ENCODE measurements at places on chromosomes 2 and 18.

DNA sequence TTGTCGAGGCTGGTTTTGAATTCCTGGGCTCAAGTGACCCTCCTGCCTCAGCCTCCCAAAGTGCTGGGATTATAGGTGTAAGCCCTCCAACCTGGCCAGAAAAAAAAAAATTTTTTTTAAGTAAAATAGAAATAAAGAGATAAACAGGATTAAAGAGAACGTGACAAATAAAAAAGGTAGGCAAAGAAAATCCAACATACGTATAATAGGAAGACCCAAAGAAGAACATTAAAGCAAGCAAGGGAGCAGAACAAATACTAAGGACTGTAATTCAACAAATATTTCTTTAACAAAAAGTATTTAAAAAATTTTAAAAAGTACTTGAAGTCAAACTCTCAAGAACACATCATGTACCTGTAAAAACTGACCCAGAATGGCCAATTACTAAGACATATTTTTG is 56.4 kb downstream of the PTPN2 start:
- no peak for DNase-seq

- no peak for DNase-seq
Measured at GRCh38 chr18:8741117-8741516, 35.8 kb downstream of the MTCL1 start.

DNA sequence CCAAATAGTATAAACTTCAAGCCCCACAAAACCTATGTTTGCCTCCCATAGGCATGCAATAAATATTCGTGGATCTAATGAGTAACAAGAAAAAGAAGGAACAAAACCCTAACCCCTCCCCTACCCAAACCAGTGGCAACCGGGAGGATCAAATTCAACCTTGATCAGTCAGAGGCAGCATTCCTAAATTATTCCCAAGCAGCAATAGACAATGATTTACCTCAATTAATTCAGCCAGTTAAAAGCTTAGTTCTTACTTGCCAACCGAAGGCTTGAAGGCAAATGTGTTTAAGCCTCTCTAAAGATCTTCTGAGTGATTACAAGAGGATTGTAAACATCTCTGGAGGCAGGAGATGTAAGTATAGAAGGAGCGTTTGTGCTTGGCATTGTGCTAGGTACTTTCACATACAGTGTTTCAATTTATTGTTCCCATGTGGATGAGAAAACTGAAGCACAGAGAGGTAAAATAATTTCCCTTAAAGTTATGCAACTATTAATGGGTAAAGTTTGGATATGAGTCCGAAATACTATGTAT is 197.7 kb downstream of the MTX2 start:
- no peak for DNase-seq

DNA sequence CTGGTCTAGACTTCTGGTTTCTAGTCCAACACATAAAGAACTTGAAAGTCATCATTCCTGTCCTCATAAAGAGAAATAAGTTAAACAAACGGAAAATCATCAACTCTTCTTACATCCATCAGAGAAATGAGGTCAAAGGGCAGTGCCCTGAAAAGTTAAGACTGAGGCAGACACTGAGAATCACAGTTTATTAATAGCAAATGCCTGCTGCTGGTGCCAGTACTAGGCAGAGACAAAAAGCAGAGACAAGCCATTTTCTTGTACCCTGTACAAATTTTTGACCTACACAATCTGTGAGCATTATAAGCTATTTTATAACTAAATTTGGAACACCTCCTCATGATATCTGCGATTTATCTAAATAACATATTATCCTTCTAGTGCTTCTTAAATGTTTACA is 36.8 kb downstream of the ATF2 start:
- DNase-seq, result no peak

- DNase-seq, result no peak
Measured at GRCh38 chr2:123438675-123439074, 586.4 kb upstream of the CNTNAP5 start.

DNA sequence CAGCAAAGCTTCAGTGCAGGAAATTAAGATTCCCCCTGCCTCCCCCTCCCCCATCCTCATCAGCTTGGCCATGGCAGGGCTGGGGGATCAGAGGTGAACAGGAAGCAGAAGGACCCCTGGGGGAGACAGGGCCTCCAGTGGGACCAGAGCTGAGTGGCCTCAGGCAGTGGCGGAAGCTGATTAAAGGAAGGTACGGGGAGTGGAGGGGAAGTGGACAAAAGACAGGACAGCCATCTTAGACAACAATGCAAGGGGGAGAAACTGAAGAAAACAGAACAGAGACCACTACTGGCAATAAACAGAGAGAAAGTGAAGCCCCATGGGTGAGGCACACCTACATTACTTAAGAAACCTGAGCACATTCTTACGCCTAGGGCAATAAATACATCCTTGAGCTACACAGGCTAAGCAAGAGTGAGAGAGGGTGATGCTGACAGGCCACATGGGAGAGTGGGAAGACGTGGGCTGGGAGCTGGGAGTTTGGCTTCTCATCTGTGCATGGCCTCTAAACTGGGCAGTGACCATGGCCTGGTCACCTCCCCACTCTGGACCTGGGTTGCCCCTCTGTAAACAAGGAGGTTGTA is 59.6 kb downstream of the BCL11A start:
- DNase-seq, result no peak

Measured in GDM1 (cell line).